ENCODE measurements at places on chromosomes 7 and 10. TPM values are rescaled to one million over a fixed set of nuclear protein-coding genes. Genes with fewer than 3 reads are reported as not detected.

- peaks cover 75% of the 10 kb centered on the region for H3K36me3 ChIP-seq
- peaks cover 34% of the 10 kb centered on the region for H3K4me1 ChIP-seq
- no peaks in the 10 kb centered on the region for H3K27me3 ChIP-seq
- no peak overlapping the region for H3K27ac ChIP-seq
Observed at GRCh38 chr10:128070161-128070560, 56.1 kb downstream of the MKI67 start.

GRCh38 chr10:50325449-50326171, 74.3 kb upstream of the ASAH2 start:
- H3K4me1 ChIP-seq, result peaks cover 74% of the 10 kb centered on the region
- DNase-seq, result peak; percentile 15
- H3K36me3 ChIP-seq, result peaks cover 21% of the 10 kb centered on the region
- peak overlapping the region; percentile 79 for H3K4me3 ChIP-seq
- H3K27ac ChIP-seq, result peak overlapping the region; percentile 19

DNA sequence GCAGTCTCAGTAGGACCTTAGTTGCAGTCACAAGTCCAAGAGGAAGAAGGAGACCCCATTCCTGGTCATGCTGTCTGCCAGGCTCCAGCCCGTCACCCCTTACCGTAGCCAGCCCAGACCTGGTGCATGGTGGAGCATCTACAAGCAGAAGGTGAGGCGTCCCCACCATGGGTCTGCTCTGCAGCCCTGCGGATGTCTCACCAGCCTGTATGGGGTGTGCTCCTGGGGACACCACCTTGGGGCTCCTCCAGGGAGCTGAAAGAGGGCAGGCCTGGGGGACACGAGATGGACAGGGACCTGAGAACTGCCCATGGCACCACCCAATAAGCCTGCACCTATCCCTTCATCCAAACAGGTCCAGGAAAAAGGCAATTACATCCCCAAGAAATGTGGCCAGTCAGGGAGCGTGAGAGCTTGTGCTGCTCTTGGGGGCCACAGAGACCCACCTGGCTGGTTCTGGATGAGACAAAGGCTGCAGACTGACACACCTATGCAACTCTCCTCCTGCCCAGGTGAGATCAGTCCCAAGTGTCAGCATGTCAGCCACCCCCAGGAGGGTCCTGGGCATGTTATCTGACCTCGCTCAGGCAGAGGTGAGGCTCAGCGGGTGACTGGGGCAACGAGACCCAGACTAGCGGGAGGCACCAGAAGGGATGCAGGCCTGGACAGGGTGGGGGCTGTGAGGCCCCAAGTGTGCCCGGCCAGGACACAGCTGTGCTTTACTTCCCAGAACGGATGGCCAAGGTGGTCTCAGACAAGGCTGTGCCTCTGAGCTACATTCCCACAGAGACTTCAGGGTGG, 84.5 kb upstream of the RET start:
- H3K4me1 ChIP-seq, result no peaks in the 10 kb centered on the region
- no peak for DNase-seq
- no peak overlapping the region for H3K27ac ChIP-seq
- no peaks in the 10 kb centered on the region for H3K36me3 ChIP-seq
- H3K4me3 ChIP-seq, result no peak overlapping the region

DNA sequence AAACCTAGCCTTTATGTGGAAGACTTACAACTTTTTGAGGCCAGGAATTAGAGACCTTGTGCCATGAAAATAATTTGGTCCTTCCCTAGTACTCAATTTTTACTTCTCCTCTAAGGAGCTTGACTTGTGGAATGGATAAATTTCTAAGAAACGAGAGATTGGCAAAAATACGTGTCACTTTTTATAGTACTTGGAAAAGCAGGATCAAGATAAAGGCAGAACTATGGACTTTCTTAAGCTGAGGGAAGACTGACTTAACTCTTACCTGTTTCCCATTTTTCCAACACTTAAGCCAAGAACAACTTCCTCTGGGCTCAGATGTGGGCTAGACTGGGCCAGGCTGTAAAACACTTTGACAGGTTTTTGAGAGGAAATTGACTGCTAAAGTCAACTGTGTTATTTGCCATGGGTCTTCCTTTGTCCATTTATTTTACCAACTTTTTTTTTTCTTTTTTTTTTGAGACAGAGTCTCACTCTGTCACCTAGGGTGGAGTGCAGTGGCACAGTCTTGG, 2.0 kb upstream of the WBP1L start:
- H3K27me3 ChIP-seq, result peaks cover 1% of the 10 kb centered on the region
- DNase-seq, result no peak
- no peak overlapping the region for H3K27ac ChIP-seq
- peaks cover 6% of the 10 kb centered on the region for H3K36me3 ChIP-seq
- peaks cover 35% of the 10 kb centered on the region for H3K4me1 ChIP-seq

DNA sequence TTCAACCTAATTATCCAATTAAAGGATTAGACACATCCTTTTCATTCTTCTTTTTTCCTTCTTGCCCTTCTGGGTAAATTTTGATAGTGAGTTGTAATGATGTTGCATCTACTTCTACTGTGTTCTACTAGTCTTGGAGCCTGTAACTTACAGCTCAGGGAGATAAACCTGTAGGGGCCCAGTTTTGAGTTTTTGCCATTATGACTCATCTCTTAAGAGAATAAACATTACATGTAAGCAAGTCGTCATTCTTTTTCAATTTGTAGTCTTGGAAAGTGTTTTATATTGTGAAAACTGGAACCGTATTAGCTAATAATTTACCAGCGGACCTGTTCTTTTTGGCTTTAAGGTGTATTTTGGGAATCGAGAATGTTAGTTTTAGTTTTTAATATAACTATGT, 89.7 kb upstream of the RPA3 start:
- peaks cover 2% of the 10 kb centered on the region for H3K36me3 ChIP-seq
- no peak for DNase-seq
- H3K27me3 ChIP-seq, result peaks cover 2% of the 10 kb centered on the region
- no peaks in the 10 kb centered on the region for H3K4me1 ChIP-seq
- no peak overlapping the region for H3K4me3 ChIP-seq

The LRRD1 gene
- total RNA-seq, result not detected

GRCh38 chr7:28732071-28732869, 225.9 kb downstream of the TRIL start:
- no peaks in the 10 kb centered on the region for H3K27me3 ChIP-seq
- no peak overlapping the region for H3K4me3 ChIP-seq

The TRIM74 gene
- total RNA-seq, result 0.44 TPM

GRCh38 chr10:50624866-50625501, 1.2 kb upstream of the SGMS1 start:
- peaks cover 43% of the 10 kb centered on the region for H3K4me1 ChIP-seq
- H3K4me3 ChIP-seq, result peak overlapping the region; percentile 89

GRCh38 chr7:132793474-132793873, 217.2 kb upstream of the PLXNA4 start:
- no peaks in the 10 kb centered on the region for H3K4me1 ChIP-seq
- H3K4me3 ChIP-seq, result no peak overlapping the region
- H3K27me3 ChIP-seq, result no peaks in the 10 kb centered on the region
- DNase-seq, result no peak

DNA sequence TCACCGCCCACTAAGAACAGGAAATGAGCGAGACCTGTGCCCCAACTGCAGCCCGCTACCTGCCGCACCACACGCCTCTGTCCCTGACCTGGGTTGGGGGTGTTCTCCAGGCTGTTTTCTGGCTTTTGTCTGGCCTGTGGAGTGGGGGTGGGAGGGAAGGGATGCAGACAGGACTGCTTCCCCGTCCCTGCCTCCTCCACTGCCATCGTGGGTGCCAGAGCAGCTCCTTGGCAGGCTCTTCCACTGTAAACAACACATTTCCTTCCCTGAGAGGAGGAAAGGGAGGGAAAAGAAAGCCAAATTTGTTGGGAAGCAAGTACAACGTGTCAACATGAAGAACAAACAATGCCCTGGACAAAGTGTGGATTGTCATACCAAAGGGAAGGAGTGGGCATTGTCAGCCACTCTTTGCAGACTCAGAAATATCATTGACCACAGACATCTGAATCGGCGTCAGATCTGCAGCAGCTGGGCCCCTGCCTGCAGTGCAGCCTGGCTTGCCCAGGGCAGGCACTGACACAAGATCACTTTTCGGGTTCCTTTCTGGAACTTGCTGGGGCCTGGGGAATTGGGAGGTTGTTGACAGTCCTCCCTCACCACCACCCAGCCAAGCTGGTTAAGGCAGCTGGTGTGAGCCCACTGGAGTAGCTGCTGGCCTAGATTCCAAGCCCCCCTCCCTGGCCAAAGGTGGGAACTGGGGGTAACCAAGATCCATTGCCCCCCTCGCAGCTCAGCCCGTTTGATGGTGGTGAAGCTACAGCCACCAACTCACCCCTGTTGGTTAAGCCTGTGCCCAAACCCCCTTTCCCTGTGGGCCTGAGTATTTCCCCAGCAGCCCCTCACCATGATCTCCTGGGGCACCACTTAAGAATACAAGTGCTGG, 22.6 kb upstream of the TRIM8 start:
- no peaks in the 10 kb centered on the region for H3K27me3 ChIP-seq
- no peak overlapping the region for H3K4me3 ChIP-seq
- DNase-seq, result no peak
- no peak overlapping the region for H3K27ac ChIP-seq

DNA sequence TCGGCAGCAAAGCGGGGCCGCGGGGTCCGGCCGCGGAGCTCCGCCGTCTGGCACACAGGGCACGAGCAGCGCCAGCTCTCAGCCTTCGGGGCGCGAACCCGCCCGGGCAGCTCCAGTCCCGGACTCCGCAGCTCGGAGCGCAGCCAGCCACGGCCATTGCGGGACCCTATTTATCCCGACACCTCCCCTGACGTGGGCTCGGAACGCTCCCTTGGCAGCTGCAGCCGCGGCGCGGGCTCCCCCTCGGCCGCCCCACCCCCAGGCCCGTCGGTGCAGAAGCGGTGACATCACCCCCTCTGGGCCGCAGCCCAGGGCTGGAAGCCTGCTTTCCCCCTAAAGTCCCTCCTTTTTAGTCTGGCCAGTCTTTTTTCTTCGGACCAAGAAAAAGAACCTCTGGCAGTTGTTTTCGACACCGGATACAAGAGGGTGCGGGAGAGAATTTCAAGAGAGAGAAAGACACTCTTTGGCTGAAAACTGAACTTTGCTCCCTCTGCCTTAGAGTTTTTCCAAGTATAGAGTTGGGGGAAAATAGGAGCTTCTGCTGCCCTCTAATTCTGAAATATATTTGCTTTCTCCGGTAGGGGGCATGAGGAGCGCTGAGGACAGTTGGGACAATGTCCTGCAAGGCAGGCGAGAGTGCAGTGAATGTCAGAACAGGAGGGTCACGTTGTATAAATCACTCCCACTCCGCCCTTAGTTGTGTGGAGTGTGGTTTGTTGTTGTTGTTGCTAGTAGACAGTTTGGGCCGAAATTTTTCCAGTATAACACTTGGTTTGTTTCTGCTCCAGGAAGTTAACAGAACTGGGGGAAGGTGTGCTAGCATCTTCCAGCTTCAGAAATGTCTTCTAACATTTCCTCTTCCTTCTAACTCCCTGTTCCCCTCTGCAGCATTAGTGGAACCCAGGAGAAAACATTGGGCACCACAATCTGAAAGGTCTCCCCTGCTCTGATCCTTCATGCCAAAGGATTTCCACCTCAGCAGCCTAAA, at the start of gene SFRP4:
Gene SFRP4 (minus strand): TSS at position 145 of the 988 bp plus-strand sequence. CDS start 280 bp downstream, outside the sequence.
- H3K36me3 ChIP-seq, result no peaks in the 10 kb centered on the region
- H3K27ac ChIP-seq, result peak within 1 kb of the TSS; percentile 8
- peak within 1 kb of the TSS; percentile 15 for H3K4me3 ChIP-seq

The CYP2C8 gene
- not detected for total RNA-seq

DNA sequence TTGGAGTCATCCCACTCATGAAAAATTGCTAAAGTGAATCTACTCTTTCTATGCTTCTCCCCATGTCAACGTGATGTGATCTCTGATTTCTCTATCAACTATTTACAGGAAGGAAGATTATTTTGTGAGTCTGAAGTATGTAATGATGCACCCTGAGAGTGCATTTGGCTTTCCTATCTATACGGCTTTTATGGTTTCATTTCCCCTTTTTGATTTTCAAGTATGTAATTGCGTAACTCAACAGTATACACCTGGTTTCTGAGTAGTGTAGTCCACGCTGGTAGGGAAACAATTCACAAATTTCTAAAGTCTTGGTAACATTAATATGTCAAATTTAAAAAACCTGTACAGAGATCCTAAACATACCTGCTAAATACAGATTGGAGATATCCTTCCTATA, 194.7 kb upstream of the SEMA3A start:
- H3K36me3 ChIP-seq, result no peaks in the 10 kb centered on the region
- no peak overlapping the region for H3K4me3 ChIP-seq
- H3K27me3 ChIP-seq, result no peaks in the 10 kb centered on the region
- DNase-seq, result no peak

DNA sequence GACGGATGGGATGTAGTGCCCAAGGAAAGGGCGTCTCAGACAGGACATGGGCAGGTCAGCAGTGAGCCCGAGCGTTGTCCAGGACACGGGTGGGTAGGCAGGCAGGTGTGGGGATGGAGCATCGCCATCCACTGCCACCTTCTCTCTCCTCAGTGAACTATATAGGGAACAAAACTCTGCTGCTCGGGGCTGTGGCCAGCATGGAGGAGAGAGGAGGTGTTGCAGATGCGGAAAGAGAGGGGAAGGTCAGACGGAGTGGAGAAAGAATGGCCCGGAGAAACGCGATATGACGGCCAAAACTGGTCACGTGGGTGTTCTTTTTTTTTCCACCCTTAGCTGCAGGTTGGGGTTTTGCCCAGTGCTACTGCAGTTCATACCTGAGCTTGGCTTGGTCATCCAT, 71.2 kb downstream of the GRID1 start:
- peaks cover 6% of the 10 kb centered on the region for H3K27me3 ChIP-seq
- no peak overlapping the region for H3K4me3 ChIP-seq
- no peak overlapping the region for H3K27ac ChIP-seq
- no peaks in the 10 kb centered on the region for H3K4me1 ChIP-seq
- no peaks in the 10 kb centered on the region for H3K36me3 ChIP-seq

GRCh38 chr10:102198027-102198426, 28.1 kb upstream of the ELOVL3 start:
- DNase-seq, result no peak
- H3K27me3 ChIP-seq, result no peaks in the 10 kb centered on the region
- H3K4me1 ChIP-seq, result peaks cover 16% of the 10 kb centered on the region
- H3K4me3 ChIP-seq, result no peak overlapping the region
